Activated CD4-positive, alpha-beta T cell treated with anti-CD3 and anti-CD28 coated beads for 36 hours (primary cell): ENCODE measurements at places on chromosomes 2 and 18. TPM values are rescaled to one million over a fixed set of nuclear protein-coding genes. Genes with fewer than 3 reads are reported as not detected.

The EPC2 gene
- 20.8 TPM for total RNA-seq

The RNF181 gene
- 113 TPM for total RNA-seq

The HOXD1 gene
- not detected for total RNA-seq

The RESP18 gene
- not detected for total RNA-seq

The TTN gene
- 1.6 TPM for total RNA-seq

The CBLN2 gene
- not detected for total RNA-seq

The TDRD15 gene
- total RNA-seq: not detected

The NOSTRIN gene
- not detected for total RNA-seq

The TNFRSF11A gene
- total RNA-seq: 6.9 TPM

GRCh38 chr2:164943289-164943688 lies 12.0 kb downstream of the SLC38A11 start:
- DNase-seq: no peak

DNA sequence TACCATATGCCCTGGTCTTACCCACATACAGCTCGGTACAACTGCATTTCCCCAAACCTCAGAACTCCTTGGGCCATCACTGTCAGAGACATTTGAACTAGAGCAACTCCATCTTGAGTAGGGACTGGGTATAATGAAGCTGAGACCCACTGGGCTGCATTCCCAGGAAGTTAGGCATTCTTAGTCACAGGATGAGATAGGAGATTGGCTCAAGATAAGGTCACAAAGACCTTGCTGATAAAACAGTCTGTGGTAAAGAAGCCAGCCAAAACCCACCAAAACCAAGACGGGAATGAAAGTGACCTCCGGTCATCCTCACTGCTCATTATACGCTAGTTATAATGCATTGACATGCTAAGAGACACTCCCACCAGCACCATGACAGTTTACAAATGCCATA lies 131.3 kb downstream of the PIK3C3 start:
- no peak for DNase-seq

- DNase-seq: no peak
Measured at GRCh38 chr2:5706717-5707455, 14.7 kb downstream of the SOX11 start.

GRCh38 chr2:141591787-141592186 lies 539.0 kb downstream of the LRP1B start:
- DNase-seq: no peak

- DNase-seq: no peak
Measured at GRCh38 chr2:98753801-98754200, 22.9 kb upstream of the MGAT4A start.

GRCh38 chr2:12391116-12391515 lies 325.6 kb upstream of the TRIB2 start:
- no peak for DNase-seq

GRCh38 chr2:35462226-35462998 lies 893.2 kb upstream of the CRIM1 start:
- DNase-seq: no peak

DNA sequence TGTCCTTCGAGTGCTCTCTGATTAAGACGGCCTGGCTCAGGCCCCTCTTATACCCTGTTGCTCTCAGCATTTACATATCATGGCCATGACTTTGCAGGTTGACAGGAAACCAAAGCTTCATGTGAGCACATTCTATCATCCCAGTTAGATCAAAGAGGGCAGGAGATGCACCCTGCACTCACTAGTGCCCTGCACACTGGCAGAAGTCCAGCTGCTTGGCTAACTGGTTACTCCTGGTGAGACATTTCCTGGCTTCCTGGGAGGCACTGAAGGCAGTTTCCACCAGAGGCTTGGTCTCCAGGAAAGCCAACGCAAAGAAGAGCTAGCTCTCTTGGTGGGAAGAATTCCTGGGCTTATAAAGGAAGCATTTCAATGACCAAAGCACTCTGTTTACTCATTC lies 66.3 kb downstream of the LIPG start:
- no peak for DNase-seq

DNA sequence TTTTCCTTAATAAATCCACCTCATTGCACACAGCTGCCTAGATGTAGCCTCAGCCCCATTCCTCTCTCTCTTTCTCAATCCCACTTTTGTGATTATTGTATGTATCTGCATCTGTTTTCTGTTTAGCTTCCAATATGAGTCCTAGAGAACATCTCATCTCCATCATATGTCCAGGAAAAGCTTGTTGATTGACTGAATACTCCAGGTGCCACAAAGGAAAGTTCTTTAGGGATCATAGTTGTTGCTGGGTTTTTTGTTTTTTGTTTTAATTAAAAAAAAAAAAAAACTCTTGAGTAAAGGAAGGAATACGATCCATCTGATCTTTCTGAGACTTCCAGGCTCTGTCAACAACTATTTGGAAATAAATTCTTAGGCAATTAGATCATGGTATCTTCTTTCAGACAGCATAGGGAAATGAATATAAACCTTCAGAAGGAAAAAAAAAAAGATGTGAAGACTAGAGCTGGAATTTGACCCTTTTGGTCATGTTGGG lies 42.5 kb downstream of the KIAA2012 start:
- DNase-seq: no peak

DNA sequence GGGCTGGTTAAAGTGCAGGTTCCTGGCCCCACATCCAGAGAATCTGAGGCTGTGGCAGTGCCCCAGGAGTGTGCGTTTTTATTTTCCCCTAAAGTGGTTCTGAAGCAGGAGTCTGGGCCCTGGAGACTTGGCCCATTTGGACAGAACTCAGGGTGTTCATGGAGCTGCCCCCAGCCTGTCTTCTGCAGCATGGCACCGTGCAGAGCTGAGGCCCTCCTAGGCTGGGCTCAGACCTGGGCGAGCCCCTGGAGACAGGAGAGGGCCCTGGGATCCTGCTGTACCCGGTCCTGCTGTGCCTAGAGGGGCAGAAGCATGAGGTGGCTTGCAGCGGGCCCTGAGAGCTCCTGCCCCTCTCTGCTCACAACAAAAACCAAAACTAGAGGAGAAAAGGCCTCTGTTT lies 58.8 kb upstream of the B3GNT7 start:
- no peak for DNase-seq
